Mesendoderm (in vitro differentiated cells): ENCODE measurements at places on chromosomes 2 and 18.

- peak; percentile 92 for DNase-seq
Measured at GRCh38 chr2:219521066-219521880, 7.0 kb downstream of the ASIC4 start.

- DNase-seq, result peak; percentile 95
Measured at GRCh38 chr2:48508461-48509124, 21.4 kb upstream of the STON1 start.

- DNase-seq, result peak; percentile 79
Measured at GRCh38 chr18:2853926-2854664, 7.3 kb downstream of the EMILIN2 start.

GRCh38 chr2:239758279-239758877 lies 266.8 kb downstream of the NDUFA10 start:
- DNase-seq, result peak; percentile 39
